ENCODE measurements at places on chromosomes 7 and 10.

DNA sequence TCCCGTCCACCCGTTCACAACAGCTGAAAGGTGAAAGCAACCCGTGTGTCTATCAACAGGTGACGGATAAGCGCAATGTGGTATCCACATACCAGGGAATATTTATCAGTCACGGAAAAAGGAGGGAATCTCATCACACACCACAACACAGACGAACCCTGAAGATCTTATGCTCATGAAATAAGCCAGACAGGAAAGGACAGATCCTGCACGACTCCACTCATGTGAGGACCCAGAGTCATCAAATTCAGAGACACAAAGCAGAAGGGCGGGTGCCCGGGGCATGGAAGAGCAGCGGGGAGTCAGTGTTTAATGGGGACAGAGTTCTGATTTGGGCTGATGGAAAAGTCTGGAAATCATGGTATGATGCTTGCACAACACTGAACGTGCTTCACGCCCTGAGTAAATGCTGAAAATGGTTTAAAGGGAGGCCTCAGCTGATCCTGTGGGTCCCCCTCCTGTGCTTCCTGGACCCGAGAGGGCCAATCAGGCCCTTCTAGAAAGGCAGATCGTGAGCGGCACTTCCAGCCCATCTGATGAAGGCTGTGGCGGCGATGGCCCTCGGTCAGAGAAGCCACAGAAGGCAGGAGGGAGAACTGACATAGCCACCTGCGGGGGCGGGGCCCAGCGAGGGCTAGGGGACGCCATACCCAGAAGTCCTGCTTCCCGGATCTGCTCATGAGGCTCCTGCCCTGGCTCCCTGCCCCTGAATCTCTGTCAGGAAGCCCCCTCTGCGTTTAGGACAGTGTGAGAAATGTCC lies 19.1 kb downstream of the WDR86 start:
- no peak for DNase-seq

GRCh38 chr7:138890499-138891445 lies 90.4 kb downstream of the KIAA1549 start:
- no peak for DNase-seq

GRCh38 chr10:72242675-72243074 lies 26.6 kb upstream of the ASCC1 start:
- DNase-seq = no peak

- DNase-seq = no peak
Observed at GRCh38 chr10:23693501-23693901, 254.6 kb downstream of the OTUD1 start.

GRCh38 chr7:96320442-96320841 lies 1.5 kb downstream of the SLC25A13 start:
- no peak for DNase-seq

DNA sequence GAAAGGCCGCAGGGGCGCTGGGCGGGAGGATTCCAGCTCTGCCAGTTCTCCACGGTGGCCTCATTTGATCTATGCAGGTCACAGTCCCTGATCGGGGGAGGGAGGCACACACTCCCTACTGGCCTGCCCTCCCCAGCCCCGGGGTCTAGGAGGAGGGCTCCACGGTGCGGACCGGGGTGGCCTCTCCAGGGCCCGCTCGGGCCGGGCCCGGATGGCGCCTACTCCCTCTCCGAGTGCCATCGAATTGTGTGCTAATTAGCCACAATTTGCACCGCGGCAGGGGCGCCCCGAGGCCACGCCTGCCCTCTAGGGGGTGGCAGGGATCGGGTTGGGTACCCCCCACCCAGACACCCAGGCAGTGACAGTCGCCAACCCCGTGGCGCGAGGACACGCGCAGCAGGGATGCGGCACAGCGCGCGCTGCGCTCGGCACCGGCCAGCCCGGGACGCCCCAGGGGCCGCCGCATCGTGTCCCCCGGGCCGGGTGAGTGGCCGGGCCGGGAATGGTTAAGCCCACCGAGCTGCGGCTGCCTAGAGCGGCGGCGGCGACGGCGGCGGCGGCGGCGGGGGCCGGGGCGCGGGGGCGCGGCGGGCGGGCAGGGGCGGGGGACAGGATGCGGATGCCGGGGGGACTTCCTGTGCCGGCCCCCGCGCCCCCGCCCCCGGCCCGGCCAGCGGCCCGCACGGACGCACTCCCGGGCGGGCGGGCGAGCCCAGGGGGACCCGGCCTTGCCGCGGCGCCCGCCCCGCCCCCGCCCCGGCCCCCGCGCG lies at the start of gene ZNF853:
Gene ZNF853, plus strand, starts transcription at position 658 of the 770 bp plus-strand sequence. CDS start 565 bp downstream, outside the sequence.
- peak; percentile 15 for DNase-seq

DNA sequence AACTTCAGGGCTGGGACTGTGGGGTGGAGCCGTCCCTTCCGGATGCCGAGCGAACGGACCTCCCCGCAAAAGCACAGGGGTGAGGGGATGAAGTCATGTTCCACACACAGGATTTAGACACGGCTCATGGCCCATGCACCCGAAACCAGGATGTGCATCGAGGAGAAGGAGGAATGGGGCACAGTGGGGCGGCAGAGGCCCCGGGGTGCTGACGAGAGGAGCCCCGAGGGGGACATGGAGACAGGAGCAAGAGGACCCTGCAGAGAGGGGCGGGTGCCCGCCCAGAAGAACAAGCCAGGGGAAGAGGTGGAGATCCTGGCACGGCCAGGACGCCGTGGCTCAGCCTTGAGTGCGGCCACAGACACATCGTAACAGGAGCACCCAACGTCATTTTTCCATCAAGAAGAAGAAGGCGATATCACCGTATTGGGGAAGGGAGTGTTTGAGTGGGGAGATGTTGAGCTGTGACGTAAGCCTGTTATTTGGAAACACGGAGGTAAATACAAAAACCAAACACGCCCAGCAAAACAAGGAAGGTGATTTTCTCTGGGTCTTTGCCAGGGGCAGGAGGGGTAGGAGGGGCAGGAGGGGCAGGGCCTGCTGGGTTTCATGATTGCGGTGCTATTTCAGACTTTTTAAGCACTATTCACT lies 25.3 kb upstream of the FOXL3 start:
- no peak for DNase-seq

- no peak for DNase-seq
Observed at GRCh38 chr7:144050093-144050492, 1.3 kb downstream of the OR2A5 start.
